ENCODE measurements at places on chromosomes 2 and 18. TPM values are rescaled to one million over a fixed set of nuclear protein-coding genes. Genes with fewer than 3 reads are reported as not detected.

DNA sequence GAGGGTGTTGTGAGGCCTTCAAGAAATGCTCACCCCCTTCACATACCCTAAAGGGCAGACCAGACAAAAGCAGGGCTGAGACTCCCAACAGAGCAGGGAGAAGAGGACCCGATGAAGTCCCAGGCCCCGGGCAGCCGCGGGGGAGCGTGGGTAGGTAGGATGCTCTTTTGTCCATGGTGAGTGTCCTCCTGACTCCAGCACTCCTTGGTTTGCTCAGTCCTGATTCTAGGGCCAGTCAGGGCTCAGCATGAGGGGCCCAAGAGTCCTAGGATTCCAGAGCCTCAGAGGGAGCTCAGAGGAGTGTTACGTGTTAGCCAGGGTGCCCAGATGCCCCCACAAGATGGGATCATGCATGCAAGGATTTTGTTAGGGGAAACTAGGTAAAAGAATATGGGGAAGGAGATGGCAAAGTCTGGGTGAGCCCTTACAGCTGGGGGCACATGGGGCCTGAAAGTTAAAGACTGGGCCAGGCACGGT lies 64.8 kb downstream of the SMAD7 start:
- no peak for DNase-seq

- no peak for DNase-seq
Observed at GRCh38 chr2:96916646-96917543, 47.0 kb upstream of the SEMA4C start.

- no peak for DNase-seq
Observed at GRCh38 chr2:191922736-191923651, 76.1 kb upstream of the CAVIN2 start.

DNA sequence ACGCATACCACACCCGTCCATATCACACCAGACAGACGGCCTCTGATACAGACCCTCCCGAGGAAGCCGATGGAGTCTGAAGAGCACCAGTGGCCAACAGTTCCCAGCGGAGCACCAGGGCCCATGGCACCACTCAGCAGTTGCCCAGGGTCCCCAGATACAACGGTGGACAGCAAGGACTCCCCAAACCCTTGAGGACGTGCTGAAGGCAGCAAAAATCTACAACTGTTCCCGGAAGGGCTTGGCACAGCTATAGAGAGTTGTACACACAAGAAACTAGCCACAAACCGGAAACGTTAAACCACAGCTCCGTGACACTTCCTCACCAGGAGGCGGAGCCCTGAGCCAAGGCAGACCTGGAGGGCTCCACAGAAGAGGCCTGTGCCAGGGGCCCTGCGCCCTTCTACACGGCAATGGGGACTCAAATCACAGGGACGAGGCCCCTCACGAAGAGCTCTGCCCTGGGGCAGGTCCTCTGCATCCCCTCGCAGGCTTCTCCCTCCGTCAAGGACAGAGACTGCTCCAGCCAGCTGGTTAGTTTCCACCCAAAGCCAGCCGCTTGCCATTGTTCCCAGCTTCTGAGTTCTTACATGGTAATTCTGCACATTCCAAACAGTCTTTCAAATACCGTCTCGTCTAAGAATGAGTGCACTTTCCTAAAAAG lies 133.4 kb downstream of the HDAC4 start:
- no peak for DNase-seq

DNA sequence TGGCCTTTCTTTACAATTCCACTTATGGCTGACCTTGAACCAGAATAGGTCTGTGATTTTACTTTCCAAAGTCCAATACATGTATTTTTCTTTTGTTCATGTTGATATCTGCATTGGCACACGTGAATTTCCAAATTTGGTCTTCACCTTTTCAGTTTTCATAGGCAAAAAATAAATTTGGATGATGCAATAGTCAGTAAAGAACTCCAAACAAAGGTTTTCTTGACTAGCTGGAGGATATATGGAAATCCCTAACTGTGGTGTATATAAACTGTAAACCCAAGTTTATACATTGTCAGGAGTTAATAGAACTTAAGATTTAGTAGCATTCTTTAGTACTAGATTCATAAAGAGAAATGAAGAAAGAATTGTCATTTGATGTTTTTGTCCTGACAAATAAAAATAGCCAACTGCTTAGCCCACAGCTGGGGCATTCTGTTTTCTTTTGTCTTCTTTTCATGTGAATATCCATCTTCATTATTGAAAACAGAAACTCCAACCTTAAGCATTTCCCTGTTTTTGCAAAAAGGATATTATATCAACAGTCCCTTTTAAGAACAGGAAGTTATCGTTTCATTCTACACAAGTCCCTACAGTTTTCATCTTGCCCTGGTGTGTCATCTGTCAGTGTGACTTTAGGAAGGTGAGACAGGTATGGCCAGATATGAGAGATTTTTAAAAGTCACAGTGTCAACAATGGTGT lies 132.9 kb downstream of the BCL2 start:
- DNase-seq, result no peak

GRCh38 chr2:26668856-26669750 lies 23.4 kb upstream of the KCNK3 start:
- DNase-seq, result no peak

- DNase-seq, result no peak
Observed at GRCh38 chr2:188333751-188334524, 42.3 kb downstream of the GULP1 start.

DNA sequence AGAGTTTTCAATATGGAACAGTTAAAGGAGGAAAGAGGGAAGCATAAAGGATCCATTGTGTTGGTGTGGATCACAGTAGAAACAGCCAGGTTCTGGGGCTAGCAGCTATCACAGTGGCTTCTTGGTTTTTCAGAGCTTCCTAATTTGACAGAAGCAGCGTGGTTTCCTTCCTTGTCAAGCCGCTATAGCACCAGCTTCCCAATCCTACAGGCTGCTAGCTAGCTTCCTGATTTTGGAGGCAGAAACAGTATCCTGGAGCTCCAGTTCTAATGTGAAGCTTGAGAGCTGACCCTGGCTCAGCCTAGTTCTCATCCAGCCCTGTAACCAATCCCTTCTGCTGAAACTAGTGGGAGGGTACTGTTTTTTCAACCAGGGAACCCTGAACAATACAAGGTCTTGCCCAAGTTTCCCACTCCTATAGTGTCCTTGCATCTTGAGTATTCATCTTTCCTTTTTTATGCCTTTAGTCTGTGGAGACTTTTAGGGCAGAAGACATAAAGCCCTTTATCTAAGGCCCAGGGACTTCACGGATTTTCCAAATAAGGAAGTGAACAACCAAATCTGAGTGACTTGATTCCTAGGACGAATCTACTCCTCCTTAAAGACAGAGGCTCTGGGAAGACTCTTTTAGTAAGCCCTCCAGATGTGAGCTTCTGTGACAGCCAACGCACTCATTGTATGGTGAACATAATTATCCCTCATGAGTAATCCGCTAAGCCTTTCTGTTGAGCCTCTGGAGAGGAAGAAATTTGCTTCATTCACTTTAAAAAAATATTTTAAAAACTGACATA lies 33.8 kb downstream of the CCDC93 start:
- no peak for DNase-seq

GRCh38 chr2:219901155-219901554 lies 273.7 kb downstream of the SLC4A3 start:
- no peak for DNase-seq

DNA sequence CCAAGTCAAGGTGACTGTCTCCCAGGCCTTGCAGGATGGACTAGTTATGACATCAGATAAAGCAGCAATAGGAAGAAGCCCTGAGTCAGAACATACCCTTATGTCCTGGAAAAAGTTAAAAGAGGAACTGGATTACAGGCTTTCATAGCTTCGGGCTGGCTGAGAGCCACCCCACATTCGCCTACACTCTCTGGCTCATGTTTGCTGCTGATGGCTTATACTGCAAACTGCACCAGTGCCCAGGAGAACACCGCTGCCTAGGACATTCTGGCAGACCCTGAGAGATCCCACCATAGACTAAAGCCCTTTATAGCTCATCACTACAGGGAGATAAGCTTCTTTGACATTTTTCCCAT lies 20.3 kb downstream of the SLC8A1 start:
- DNase-seq, result no peak

- no peak for DNase-seq
Observed at GRCh38 chr2:24919506-24920097, 435 bp downstream of the ADCY3 start.

DNA sequence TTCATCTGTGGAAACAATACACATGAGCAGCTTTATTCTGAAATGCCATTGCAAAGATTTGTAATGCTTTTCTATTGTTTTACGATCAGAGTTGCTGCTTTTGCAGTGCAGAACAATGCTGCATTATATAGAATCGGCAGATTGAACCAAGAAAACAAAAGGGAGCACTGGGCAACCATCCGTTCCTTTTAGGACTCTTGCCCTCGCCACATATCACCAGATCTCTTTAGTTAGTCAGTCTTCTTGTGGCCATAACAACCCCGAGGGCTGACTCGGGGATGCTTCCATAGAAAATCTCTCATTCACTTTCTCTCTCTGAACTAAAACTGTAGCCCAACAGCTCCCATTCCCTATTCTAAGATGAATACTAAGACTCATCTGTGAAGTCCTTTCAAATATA lies 340.4 kb downstream of the NRXN1 start:
- no peak for DNase-seq

DNA sequence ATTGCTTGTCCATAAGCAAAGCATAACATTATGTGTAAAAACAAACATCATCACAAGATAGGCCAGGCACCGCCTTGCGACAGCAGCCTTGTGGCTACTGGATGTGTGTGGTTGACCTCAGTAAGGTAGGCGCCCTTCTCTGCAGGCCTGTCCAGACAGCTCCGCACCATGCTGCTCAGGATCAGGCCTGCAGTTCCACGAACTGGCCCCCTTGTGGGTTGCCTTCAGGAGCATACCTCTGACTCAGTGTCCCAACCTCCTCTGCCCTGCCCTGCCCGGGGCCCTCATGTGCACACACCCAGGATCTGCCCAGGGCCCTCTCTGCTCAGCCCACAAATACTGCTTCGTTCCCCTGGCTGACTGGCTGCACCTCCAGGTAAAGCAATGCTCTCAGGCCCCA lies 16.1 kb upstream of the ZNF236 start:
- no peak for DNase-seq

ODC1 gene
- polyA plus RNA-seq, result 375 TPM

SNRNP27 gene
- 74.1 TPM for polyA plus RNA-seq

TMEM198 gene
- polyA plus RNA-seq, result 2.5 TPM

CHRNG gene
- 1.5 TPM for polyA plus RNA-seq

FSHR gene
- not detected for polyA plus RNA-seq

MDH1B gene
- 13.6 TPM for polyA plus RNA-seq

VIL1 gene
- polyA plus RNA-seq, result 23.3 TPM

SGPP2 gene
- 17.4 TPM for polyA plus RNA-seq

Data from left kidney (tissue), 8 donors.